ENCODE measurements at places on chromosomes 6 and 20.
A peak's percentile ranks its signal among the peaks of the same experiment; 100 is the strongest.

DNA sequence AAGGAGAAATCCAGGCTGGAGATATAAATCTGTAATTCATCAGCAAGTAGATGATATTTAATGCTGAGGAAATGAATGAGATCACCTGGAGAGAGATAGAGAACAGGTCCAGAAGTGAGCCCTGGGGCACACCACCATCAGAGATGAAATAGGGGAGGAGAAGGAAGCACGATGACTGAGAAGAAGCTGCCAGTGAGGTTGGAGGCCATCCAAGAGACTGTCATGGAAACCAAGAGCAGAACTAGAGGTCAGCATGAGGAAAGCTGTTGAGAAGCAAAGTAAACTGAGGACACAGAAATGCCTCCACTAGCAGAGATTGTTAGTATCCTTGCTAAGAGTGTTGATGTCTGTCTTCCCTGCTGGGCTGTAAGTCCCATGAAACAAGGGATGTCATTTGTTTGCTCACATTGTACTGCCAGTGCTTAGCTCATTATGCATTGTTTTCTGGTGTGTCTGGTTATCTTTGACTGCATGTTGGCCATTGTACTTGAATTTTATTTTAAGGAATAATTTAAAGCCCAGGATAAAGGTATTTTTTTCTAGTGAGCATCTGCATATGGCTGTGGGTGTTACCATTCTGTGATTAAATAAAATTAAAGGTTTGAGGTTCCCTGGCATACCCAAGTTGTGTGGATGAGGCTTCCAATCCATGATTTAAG is 35.8 kb downstream of the CDH22 start:
- no peak for DNase-seq

GRCh38 chr6:66970373-66970772 is 1263.3 kb upstream of the EYS start:
- DNase-seq, result no peak

GRCh38 chr6:155278319-155279049 is 14.7 kb downstream of the CLDN20 start:
- DNase-seq, result no peak

DNA sequence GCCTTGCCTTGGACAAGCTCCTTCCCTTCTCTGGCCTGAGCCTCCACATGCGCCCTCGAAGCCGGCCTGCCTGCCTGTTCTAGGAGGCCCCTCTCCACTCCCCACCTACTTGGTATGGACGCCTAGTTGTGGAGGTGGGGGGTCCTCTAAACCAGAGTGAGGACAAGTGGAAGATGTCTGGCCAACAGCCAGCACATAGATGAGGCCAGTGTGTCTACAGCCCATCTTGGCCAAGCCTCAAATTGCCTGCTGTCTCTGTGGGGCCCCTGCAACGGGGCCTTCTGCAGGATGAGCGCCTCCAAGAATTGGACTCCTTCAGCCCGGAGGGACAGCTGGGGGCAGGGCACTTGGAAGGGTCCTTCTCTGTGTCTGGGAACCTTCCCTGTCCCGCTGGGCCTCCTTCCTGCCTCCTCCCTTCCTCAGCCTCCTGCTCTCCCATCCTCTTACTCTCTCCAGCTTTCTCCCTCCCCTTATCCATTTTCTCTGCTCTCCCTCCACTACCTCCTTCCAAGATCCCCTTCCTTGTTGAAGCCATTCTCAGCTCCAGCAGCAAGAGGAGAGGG is 1.6 kb downstream of the MDFI start:
- no peak for DNase-seq

DNA sequence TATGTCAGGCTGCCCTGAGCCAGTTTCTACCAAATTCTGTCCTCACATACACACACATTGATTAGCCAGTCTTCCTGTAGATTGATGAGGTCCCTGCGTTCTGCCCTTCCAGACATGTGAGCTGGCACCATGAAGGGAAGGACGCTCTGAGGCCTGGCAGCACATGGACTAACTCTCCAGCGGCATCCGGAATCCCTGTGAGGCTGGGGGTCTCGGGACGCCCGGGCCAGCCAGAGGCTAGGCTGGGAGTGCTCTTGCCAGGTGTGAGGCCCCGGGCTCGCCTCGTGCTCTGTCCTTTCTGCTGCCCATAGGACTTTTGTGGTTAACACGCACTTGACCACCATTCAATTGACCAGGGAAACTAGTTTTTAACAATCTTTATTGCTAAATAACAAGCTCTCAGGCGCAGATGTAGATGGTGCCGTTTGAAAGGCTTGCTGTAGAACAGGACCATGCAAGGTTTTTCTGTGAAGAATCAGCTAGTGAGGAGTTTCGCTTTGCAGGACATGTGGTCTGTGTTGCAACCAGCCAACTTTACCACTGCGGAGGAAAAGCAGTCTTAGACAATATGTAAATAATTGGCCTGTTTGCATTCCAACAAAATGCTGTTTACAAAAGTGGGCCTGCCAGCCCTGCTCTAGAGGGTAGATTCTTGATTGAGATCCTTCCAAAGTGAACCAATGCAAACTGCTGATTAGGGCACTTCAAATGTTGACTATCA is 29.3 kb downstream of the FOXF2 start:
- no peak for DNase-seq

DNA sequence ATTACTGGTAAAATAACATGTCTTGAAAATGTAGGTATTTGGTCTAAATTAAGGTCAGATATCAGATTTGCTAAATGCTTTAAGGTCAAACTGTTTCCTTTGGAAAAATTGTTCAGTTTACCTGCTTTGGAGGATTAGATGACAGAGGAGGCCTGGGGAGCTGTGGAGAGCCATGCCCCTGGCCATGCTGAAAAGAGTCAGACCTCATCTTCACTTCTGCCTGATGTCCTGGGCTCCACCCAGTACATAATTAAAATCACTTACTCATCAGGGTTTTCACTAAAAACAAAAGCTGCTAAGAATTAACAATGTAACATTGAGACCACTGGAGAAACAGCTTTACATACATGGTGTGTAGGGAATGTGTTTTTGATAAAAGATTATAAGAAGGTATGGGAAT is 60.8 kb upstream of the UNC93A start:
- DNase-seq, result no peak

- no peak for DNase-seq
Measured at GRCh38 chr20:24968278-24968800, 19.3 kb downstream of the CST7 start.

DNA sequence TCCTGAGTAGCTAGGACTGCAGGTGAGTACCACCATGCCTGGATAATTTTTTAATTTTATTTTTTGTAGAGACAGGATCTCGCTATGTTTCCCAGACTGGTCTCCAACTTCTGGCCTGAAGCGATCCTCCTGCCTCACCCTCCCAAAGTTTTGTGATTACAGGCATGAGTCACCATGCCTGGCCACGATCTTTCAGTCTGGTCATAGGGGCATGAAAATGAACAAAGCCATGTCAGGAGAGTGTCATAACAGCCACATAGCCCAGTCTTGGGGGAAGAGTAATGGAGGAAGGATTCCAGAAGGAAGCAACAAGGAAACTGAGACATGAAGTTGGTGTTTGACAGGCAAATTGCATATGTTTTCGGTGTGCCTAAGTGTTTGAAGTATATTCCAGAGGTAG is 17.0 kb upstream of the SNX3 start:
- DNase-seq, result no peak

- no peak for DNase-seq
Measured at GRCh38 chr6:35264550-35265274, 5.2 kb downstream of the ZNF76 start.

GRCh38 chr6:156185113-156185512 is 592.1 kb upstream of the ARID1B start:
- DNase-seq, result no peak

DNA sequence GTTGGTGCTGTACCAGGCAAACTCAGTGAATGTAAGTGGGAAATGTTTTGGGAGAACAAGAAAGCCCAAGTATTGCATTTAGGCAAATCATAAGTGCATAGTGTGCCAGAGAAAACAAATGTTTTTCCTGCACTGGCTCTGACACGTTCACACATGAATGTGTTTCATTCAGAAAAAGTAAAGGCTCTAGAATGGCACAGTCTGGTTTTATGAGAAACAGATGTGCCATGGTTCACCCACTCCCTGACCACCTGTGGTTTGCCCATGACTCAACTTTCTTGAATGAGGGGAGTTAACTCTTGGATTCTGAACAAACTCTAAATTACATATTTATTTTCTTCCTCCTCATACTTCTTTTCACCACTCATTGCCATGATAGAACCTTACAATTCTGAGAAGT is 126.9 kb downstream of the KCNQ5 start:
- peak; percentile 80 for DNase-seq

DNA sequence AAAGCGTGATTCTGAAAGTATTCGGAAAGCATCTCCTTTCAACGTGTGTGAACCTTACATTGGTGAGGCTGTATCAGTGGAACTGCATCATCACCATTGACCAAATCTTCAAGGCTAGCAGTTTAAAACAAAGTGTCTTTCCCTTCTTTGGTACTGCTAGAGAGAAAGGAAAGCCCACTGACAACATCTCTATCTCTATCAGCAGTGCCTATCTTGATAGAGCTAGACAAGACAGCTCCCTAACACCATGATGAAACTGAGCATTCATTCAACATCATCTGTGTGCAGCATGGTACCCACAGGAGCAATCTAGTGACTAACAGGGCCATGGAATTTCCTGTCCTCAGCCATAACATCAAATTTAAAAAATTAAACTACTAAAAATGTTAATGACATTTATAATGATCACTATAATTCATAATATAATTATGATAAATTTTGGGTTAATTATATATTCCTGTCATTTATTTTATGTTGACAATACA is 31.5 kb upstream of the EDN1 start:
- no peak for DNase-seq

- DNase-seq, result peak; percentile 64
Measured at GRCh38 chr6:82589509-82590206, 226.0 kb downstream of the TPBG start.

GRCh38 chr20:11112832-11113231 is 439.0 kb upstream of the JAG1 start:
- DNase-seq, result peak; percentile 23

DNA sequence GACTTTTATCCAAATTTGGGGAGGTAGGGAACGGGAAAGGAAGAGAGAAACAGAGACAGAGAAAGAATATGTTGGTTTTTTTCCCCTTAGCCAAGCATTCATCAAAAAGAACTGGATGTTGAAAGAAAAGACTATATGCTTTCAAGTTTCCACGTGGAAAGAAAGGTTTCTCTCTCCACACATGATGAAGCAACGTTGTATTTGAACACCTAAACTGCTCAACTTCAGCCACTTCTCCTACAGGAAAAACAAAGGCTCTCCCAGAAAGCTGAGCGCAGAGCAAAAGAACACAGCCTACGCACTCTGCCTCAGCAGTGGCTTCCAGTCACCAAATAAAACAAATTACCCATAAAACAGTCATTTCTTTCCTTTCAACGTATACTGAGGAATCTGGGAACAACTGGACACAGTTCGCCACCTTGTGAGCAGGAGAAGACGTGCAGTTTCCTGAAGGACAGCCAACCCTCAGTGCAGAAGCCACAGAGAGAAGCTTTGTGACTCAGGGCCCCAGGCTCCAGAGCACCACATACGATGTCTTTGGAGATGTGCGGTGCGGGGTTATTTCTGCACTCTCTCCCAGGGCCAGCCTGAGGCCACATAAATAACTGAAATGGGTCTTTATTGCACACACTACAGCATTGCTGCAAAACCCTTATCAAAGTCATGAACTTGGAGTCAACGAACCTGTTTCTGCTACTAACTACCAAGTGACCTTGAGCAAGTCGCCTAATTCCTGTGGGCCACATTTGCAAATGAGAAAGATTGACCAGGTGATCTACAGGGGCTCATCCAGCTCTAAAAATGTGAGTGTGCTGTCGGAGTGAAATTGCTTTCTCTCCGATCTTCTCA is 10.1 kb downstream of the IL17F start:
- DNase-seq, result peak; percentile 69

DNA sequence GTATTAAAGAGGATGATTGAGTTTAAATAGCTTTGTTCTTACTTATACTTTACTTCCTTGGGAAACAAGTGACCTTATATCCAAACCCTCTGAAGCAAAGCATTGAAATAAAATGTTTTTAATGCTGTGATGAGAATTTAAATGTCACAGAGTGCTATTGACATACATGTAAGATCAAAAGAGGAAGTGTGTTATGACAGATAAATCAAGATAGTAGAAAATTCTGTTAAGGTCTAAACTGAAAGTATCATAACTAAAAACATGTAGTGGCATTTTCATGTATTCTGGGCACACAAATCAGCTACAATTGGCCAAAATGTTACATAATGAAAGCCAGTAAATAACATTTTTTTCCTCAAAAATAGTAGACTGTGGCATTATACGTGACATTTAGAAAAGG is 318.0 kb downstream of the GRIK2 start:
- no peak for DNase-seq

DNA sequence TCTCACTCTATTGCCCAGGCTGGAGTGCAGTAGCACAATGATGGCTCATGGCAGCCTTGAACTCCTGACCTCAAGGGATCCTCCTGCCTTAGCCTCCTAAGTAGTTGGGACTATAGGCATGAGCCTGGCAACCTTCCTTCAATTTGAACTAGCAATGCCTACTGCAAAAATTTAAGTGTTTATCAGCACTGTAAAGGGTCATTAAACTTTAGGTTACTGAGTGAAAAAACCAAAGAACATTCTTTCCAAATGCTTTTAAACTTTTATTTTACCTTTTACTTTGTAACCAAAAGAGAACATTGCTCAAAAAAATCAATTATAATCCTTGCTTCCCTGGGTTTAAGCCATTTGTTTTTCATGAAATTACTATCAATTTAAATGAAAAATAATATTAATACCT is 101.0 kb upstream of the NHSL1 start:
- DNase-seq, result no peak

DNA sequence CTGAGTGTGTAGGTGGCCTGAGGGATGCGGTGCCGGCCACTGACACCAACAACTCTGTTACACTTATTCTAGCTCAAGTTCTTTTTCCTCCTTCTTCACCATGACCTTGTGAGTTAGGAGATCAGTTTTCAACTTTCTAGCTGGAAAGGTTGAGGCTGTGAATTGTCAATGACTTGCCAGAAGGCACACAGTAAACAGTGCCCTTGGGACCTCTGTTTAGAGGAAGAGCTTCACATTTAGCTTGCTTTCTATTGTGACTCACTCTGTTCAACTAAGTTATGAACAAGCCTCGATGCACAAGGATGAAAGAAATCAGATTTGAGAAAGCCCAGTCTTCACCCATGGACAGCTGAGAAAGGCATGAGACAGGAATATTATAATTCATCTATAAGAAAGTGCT is 455.6 kb downstream of the MAFB start:
- no peak for DNase-seq

GRCh38 chr6:20006037-20006436 is 168.9 kb downstream of the ID4 start:
- no peak for DNase-seq
